Common myeloid progenitor, CD34-positive (primary cell): ENCODE measurements at places on chromosomes 6 and 20.

DNA sequence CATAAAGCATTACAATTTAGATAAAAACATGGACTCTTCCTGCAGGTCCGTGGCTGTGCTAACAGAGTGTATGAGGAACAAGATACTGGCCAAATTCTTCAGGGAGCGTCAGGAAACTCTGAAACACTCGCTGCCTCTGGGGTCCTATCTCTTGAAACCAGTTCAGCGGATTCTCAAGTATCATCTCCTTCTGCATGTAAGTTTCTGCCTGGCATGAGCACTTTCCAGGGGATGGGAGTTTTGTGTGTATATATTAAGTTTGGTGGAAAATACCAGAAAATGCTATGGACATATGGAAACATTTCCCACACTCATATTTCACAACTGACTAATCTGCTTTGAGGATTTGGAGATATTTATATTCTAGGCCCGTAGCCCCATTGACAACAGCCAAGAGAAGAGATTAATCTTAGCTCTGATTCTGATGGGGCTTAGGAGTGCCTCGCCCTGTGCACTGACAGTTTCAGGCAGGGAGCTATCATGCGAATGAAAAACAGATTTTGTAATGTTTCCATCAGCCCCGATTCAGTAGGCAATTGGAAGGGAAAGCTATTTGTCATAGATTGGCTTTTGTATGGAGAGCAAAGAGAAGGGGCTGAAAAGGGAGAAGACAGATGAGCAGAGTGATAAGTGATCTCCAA lies 64.7 kb upstream of the MTHFD1L start:
- DNase-seq, result no peak

DNA sequence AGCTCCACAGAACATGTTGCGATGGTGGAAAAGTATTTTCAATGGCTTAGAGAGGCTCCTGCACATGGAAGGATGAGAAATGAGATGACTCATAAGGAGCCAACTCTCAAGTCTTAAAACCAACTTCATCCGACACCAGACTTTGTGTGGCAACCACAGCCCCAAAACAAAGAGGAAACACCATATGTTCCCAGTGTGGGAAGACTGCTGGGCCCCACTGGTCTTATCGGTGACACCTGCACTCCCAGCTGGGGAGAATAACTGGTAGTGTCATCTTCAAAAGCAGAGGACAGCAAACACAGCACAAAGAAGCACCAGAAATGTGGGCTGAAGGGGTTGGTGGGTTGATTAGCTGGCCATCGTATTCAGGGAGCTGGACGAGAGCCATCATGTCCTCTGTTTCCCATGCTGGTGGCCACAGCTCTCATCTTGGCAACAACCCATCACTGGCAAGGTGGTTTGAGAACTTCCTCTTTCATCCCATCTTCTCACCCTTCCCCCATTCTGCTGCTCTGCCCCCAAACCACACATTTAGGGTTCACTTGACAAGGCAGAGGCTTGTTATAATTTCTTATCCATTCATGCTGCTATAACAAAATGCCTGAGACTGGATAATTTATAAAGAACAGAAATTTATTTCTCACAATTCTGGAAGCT lies 46.0 kb upstream of the TASP1 start:
- DNase-seq, result peak; percentile 81

DNA sequence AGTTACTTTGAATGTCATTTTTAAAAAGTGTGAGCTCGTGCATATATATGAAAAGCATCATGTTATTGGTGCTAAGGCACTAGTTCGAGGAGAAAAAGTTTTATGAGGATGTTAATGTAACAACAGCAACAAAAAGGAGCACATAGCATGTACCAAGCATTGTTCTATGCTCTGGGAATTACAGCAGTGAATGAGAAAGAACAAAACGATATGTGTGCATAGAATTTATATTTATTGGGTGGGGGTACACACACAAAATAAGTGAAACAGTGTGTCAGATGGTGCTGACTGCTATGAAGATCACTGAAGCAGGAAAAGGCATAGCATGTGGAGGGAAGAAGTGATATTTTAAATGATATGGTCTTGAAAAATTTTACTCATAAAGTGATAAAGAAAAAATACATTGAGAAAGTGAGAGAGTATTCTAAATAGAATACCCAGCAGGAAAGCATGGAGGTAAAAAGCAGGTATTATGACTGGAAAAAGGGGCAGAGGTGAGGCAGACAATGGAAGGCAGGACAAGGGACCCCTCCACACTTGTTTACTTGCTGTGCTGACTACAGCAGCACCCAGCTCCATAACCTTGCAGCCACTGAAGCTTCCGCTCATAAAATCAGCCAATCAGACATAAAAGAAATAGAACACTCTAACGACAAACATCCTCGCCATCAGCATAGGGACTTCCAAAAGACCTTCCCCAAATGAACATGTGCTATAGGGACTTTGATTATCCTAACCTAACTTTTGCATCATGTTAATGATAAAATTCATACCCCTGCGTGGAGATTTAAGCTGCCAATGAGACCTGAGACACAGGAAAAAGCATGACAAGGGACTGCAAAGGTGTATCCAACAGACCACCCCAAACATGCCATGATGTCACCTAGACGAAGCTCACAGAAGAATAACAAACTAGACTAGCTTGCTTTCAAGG lies 119.9 kb downstream of the HFE start:
- DNase-seq, result no peak

- DNase-seq, result no peak
These were observed 549.6 kb upstream of the CITED2 start for GRCh38 chr6:139923964-139924475.

DNA sequence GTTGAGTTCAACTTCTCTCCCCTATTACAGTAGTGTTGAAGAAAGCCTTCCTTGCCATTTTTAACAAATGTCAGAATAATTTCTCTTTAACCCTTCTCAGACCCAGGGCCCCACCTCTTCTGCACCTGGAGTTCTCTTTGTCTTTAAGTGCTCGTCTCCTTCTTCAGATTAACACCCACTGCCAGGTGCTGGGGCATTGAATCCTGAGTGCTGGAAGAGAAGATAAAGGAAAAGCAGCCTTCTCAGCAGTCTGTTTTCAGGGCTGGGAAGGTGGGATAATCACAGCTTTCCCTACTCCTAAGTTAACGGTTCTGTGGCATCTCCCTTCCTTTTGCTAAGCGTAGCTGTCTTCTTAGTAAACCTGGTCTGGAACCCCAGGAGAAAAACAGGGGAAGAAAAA lies 114.6 kb upstream of the TAB2 start:
- no peak for DNase-seq

DNA sequence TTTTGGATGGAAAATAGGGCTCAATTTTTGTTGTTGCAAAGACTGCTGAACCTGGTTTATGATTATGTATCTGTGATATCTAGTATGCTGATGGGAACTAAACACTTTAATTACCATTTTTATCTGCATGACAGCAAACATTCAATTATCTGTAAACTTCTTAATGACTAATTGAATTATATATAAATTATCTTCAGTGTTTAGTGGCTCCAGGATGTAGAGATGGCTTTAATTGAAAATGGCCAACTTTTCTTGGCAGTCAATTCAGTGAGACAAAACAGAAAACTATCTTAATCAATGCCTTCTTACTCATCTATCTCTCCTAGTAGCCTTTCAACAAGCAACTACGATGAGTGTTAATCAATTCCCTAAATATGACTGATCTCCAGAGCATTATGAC lies 591.3 kb downstream of the HACE1 start:
- DNase-seq, result no peak

- DNase-seq, result no peak
These were observed 30.1 kb upstream of the APMAP start for GRCh38 chr20:25022680-25023079.

DNA sequence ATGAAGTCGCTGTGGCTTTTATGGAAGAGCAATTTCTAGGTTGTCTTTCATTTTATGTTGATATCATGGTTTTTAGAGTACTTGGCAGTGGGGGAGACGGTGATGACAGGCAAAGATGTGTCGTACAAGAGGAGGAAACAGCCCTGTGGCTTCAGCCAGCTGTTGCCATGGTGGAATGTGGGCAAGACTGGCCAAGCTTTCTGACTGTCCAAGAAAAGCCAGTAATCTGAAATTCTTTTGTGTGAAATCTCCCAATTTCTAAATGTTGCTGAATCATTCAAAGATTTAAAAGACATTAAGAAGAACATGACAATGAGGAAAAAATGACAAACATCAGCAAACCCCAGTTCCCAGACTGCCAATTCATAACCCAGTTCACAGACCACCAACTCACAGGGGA lies 23.1 kb downstream of the PFDN4 start:
- DNase-seq, result no peak

GRCh38 chr6:154984146-154984545 lies 11.0 kb upstream of the TIAM2 start:
- DNase-seq, result no peak

GRCh38 chr6:112038756-112039430 lies 15.0 kb upstream of the CCN6 start:
- DNase-seq, result no peak

GRCh38 chr6:106446983-106447382 lies 86.5 kb downstream of the CRYBG1 start:
- DNase-seq, result no peak

- DNase-seq, result no peak
These were observed 467.8 kb downstream of the PTPRT start for GRCh38 chr20:42721923-42722322.

GRCh38 chr20:37688093-37688492 lies 5.7 kb upstream of the CTNNBL1 start:
- no peak for DNase-seq

GRCh38 chr6:168047841-168048723 lies 30.9 kb downstream of the FRMD1 start:
- DNase-seq, result no peak

GRCh38 chr6:124986164-124986563 lies 23.9 kb downstream of the RNF217 start:
- peak; percentile 44 for DNase-seq

GRCh38 chr20:57849521-57850215 lies 139.9 kb upstream of the PMEPA1 start:
- DNase-seq, result no peak

DNA sequence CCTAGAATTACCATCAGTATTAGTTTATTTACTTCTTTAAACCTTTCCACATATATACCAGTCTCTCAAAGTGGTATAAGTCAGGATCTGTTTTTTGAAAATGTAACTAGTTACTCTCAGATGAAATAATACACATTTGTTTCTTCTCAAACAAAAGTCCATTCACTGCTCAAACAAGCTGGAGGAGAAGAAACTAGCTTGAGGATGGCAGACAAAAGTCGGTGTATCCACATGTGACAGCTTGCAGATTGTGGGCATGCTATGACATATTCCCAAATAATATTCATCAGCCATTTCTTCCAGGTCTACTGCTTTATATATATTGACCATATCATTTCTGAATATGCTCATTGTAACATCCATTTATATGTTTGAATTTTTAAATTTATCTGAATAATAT lies 197.4 kb upstream of the KCNQ5 start:
- no peak for DNase-seq

- DNase-seq, result no peak
These were observed 14.5 kb downstream of the COL11A2 start for GRCh38 chr6:33177552-33178446.

DNA sequence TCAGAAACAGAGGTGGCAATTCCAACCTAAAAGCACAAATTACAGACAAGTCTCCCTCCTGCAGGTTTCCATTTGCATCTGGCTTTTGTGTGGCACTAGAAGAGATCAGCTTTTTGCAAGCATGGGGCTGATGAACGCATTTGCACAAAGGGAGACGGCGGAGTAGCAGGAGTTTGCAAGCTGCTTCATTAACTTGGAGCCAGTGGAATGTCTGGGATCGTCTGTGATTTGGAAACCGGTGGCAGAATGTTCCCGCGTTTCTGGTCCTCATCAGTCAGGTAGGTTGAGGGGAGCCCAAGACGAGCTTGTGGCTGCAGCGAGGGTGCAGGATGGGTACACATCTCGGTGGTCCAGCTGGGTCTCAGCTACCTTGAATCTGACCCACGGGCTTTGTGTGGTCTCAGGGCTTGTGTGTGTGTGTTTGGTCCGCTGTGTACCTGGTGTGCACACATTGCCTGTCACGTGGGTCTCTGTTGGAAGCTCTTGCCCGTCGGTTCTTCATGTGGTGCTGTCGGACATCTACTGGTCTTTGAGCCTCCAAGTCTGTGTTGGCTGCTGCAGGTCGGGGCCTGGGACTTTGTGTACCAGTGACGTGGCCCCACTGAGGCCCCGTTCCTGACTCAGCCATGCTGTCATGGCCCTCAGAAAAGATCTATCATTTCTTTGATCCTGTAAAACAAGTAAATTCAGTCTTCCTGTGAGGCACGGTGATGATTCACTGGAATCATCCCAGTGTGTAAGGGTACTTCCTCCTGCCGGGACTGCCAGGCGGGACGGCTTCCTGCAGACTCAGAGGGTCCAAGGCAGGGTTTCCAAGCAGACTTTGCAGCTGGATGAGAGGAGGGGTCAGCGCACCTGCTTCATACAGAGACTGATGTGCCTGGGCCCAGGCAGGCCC lies 12.4 kb upstream of the MYT1 start:
- DNase-seq, result no peak

DNA sequence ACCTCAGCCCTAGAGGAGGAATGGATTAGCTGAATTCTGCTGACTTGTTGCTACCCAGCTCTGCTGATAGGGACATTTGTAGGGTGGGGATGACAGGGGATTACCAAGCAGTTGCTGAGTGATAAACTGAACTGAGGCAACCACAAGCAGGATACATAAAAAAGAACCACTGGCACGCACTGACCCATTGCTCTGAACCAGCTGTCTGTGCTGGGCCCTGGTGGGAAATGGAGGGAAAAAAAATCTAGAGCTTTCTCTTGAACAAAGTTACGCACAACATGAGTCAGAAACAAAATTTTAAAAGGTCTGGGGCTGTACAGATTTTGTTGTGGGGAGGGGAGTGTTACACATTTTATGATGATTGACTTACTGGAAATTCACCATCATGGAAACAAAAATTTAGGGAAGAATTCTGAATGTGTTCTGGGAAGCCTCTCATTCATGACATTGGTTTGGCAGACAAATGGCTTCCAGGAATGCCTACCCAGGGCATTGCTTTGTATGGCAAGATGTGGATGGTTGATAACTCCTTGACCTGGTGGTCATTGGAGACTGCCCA lies 37.7 kb downstream of the FOXO3 start:
- DNase-seq, result peak; percentile 82

DNA sequence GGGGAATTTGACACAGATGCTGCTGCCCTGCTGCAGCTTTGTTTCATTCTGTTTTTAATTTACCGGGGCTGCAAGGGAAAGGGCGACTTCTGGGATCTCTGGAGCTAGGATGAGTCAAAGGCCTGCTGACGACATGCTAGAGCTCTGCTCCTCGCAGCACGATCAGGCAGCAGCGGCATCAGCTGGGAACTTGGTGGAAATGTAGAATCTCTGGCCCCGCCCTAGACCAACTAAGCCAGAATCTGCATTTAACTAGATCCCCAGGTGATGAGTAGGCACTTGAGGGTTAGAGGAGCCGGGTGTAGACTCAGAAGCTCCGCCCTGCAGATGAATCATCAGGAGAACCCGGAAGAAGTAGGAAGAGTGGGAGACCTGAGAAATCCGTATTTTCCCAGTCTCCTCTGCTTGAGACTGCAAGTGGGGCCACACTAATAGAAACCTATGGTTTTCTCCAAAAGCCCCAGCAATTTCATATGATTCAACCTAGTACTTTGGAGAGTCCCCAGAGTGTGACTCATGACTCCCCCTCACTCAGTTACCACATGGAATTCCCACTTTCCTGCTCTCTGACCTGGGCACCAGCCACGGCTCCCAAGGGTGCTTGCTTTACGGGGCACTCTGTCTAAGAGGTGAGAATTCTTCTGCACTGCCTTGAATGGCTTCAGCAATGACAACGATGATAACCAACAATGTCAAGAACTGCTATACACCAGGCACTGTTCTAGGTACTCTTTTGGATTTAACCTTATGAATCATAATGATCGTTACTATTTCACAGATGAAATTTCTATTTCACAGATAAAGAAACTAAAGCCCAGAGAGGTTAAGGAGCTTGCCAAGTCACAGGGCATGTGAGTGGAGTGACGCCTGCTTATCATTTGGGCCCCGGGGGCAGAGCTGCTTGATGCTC lies 18.1 kb downstream of the TUBB2B start:
- DNase-seq, result no peak
